Activated CD4-positive, alpha-beta T cell treated with anti-CD3 and anti-CD28 coated beads, Interleukin-2, amount 10 ng/mL, durations not matched to agents 7 days and 5 days (primary cell): ENCODE measurements at places on chromosomes 7 and 10. TPM values are rescaled to one million over a fixed set of nuclear protein-coding genes. Genes with fewer than 3 reads are reported as not detected.

Gene SLC25A40
- 49.7 TPM for total RNA-seq

Gene AFAP1L2
- total RNA-seq: 1.8 TPM

Gene EEF1AKMT2
- 28.3 TPM for total RNA-seq

Gene SUFU
- total RNA-seq: 14.2 TPM

Gene SPDYE16
- 0.58 TPM for total RNA-seq

Gene ABCB1
- total RNA-seq: 2.7 TPM

Gene CCL26
- total RNA-seq: not detected

Gene NPC1L1
- total RNA-seq: not detected

Gene OR9A2
- total RNA-seq: not detected

Gene ZNF853
- 0.30 TPM for total RNA-seq

Gene TFEC
- 0.17 TPM for total RNA-seq
